ENCODE measurements at places on chromosomes 7 and 10.

DNA sequence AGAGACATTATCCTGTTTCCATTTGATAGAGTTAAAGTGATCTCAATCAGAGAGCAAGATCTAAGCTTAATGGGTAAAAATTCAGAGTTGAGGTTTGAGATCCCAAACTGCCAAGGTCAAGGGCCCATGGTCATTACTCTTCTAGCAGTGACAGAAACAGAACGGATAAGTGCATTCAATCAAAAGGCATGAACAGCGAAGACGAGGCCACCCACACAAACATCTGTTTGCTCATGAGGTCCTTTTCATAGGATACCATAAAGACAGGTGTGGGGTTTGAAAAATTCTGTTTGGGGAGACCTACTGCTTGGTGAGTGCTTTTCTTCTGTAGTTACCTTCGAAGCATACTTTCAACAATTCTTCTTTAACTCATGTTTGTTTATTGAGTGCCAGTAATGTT lies 58.3 kb downstream of the SEMA3C start:
- DNase-seq = no peak

DNA sequence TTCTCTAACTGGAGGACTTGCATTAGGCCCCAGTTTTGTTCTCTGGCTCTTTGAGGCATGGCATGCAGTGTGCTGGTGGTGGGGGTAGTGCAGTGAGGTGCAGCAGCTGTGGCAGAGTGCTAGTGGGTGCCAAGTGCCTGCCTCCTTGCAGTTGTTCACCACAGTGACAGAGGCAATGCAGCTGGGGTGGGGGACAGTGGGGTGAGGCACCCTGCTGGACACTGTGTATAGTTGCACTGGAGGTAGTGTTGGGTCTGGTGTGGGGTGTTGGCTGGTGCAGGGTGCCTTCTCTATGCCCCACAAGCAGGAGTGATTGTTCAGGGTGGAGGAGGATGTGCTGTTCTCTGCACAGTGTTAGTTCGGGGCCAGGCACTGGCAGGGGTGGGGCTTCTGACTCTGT lies 21.7 kb upstream of the KEL start:
- no peak for DNase-seq

- peak; percentile 37 for DNase-seq
Measured at GRCh38 chr7:21543528-21544302, 876 bp downstream of the DNAH11 start.

DNA sequence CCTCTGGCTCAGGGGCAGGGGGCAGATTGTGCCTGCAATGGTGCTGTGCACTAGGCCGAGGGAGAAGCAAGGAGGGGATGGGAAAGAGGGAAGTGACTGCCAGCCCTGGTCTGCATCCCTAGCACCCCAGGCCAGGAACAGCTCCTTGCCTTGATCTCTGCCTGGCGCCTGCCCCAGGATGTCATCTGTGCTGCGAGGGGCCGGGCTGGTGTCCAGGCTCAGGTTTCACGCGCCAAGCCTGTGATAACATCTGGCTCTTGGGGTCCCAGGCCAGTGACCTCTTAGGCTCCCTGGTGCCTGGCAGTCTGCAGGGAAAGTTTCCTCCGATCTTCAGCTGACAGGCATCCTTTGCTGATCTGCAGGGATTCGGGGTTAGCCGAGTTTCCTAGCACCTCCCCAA lies 193.5 kb upstream of the GPR26 start:
- no peak for DNase-seq

GRCh38 chr7:136062625-136063325 lies 85.6 kb upstream of the MTPN start:
- no peak for DNase-seq

DNA sequence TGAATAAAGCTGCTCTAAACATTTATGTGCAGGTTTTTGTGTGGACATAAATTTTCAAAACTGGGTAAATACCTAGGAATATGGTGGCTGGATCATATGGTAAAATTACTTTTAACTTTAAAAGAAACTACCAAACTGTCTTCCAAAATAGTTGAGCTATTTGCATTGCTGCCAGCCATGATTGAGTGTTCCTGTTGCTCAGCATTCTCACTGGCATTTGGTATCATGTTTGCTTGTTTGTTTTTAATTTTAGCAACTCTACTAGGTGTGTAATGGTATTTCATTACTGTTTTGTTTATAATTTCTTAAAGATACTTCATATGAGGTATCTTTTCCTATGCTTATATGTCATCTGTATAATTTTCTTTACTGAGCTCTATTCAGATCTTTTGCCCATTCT lies 143.2 kb downstream of the POLR1F start:
- no peak for DNase-seq

DNA sequence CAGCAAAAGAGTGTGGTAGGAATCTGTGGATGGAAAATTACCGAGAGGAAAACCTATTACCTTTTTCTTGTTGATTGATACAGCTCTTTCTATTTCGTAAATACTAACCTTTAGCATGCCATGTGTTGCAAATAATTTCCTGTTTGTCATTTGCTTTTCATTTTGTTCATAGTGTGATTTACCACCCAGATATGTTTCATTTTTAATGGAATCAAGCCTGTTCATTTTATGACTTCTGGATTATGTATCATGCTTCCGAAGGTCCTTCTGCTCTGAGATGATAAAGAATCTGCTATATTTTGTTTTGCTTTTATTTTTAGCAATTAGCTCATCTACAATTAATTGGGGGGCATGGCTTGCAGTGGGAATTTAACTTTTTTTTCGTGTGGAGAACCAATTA lies 46.5 kb downstream of the INPP5F start:
- DNase-seq = no peak

DNA sequence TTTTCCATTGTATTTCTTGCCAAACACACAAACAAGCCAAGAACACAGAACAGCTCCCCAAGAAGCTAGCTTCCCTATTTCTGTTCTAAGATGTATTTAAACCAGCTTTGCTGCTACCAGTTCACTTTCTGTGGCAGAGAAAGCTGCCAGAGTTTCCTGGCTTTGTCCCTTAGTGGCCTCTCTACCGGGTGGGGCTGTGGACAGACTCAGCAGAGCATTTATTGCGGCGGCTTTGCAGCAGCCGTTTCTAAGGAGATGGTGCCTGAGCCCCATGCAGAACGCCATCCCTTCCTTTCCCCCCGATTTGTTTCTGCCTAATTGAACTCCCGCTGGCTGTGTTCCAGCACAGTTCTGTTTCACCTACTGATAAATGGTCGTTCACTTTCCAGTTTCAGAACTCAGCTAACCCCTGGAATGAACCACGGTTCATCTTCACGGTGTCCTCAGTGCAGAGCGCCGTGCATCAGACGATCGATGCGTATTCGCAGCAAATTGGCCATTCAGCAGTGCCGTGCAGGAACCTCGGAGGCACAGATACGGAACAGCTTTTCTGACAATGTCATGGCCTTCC lies 33.8 kb upstream of the SFMBT2 start:
- DNase-seq = no peak

GRCh38 chr7:6430271-6430940 lies 17.3 kb downstream of the DAGLB start:
- DNase-seq = no peak

DNA sequence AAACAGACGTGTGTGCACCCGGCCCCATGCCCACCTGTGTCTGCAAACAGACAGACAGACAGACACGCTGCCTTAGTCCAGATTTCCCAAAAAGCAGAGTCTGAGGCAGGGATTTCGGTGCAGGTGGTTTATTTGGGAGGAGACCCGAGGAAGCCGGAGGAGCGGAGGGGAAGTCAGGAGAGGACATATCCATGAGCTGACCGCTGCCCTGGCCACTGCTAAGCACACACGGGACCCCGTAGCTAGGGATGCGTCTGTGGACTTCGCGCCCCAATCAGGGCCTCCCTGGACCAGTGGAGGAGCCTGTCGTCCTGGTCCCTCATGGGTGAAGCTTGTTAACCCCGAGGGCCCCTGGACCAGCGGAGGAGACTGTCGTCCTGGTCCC lies 47.6 kb downstream of the FOXL3 start:
- DNase-seq = no peak

DNA sequence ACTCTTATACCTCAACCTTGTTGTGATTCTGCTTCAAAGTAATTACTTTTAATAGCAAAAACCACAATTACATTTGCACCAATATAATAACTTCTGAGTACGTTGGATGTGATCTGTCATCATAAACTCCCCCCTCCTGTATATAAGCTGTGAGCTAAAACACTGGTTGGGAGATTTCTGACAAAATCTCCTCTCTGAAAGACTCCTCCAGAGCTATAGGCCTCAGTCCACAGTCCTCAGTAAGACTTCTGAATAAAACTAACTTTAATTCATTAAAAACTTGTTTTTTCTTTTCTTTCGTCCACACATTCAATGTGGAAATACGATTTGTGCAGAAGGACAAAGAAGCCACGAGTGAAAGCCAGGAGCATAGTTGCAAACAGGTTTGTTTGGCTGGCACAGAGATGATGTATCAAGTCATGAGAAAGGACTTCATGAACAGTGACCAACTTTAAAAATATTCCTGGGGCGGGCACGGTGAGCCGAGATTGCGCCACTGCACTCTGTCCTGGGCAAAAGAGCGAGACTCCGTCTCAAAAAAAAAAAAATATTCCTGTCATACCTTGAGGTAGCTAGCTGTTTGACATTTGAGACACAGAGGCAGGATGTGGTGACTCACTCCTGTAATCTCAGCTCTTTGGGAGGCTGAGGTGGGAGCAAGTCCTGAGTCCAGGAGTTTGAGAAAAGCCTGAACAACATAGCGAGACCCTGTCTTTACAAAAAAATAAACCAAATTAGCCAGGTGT lies 91.1 kb upstream of the ARHGAP21 start:
- DNase-seq = no peak

DNA sequence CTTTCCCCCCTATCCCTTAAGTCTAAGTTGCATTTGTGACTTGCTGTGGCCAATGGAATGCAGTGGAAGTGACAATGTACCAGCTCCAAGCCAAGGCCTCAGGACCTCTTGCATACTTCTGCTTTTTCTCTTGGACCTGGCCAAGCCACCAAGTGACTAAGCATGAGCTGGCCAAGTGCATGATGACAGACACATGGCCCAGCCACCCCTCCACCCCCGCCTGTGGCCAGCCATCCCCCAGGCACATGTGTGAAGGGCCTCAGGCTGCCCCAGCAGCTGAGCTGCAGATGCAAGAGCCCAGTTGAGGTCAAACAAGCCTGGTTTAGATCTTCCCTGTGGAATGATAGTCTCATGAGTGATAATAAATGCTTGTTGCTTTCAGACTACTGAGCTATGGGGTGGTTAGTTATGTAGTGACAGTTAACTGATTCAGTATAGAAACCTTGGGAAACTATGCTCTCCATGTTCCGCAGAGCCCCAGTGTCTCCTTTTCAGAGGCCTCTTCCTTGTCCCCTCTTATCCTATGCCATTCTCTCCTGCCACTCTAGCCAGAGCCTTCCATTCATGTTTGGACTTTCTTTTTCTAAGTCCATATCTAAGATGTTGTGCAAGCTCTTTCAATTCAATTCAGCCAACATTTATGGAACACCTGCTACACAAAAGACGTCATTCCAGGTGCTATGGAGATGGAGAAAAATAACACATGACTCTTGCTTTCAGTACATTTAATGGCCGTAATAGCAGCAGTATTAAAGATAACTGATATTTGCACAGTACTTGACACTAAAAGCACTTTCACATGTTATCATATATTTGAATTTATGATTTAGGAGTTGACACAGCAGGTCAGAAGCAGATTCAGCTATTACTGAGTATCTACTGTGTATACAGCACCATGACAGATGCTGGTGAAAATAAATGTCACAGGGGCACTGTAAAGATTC lies 55.5 kb upstream of the LOXL4 start:
- DNase-seq = no peak

- no peak for DNase-seq
Measured at GRCh38 chr10:129411772-129412171, 55.3 kb upstream of the MGMT start.

DNA sequence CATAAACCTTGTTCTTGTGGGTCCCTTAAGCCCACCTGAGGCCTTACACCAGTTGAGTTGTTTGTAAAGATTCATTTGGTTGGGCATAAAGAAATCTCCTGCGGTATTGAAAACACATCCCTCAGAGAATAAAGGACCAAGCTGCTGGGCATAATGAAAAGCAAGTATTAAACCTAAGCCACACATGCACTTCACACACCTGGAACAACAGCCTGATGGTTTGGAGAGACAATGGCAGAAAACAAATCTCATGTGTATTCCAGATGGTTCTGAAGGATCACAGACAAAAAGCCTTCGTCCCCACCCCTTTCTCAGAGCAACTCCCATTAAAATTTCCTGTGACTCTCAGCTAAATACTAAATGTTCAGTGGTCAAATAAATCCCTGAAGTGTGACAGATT lies 44.2 kb downstream of the FEZF1 start:
- DNase-seq = no peak

DNA sequence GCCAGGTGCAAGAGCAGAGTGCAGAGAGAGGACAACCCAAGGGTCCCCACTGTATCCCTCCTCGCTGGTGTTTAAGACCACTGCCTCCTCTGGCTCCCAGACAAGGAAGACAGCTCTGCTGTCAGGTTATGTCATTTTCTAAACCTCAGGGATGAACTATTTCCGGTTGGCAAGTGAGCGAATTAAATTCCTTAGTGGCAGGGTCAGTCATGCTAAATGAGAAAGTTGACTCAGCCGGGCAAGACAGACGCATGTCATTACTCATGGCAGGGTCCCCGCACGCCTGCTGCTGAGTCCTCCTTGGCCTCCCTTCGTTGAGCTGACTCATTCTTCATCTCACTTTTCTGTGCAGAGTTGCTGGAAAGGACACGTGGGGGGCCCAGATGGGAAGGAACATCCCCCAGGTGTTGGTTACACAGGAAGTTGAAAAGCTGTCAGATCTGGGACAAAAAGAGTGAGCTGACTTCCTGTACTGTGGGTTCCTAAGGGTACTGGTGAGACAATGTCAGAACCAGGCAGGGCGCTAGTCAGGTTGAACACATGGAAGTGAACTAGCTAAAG lies 47.1 kb upstream of the UCN3 start:
- DNase-seq = no peak

GRCh38 chr10:61841338-61841875 lies 60.1 kb upstream of the ARID5B start:
- DNase-seq = no peak

DNA sequence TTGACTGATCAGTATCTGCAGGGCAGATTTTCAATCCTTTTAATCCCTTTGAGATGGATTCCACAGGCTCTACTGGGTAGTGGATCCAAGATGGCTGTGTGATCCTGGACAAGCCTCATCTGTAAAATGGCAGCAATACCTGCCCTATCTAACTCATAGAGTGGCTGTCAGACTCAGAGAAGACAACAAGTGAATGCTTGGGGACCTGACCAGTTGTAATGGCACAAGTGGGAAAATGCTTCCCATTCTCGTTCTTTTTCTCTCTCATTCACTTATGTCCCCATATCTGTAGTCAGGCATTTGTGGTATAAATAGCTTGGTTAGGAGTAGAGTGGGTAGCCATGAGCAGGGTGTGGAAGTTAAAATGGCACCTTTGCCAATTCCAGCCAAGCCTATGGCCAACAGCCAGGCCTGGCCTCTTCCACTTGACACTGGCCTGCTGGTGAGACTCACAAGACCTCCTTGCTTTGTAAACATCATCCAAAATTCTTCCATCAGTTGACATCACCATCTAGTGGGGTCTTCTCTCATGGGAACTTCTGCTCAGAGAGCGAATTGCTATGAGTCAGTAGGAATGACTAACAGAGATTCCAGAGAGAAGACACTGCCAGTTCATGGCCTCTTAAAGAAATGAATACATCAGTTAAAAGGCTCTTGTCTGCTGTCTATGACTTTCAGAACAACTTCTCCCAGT lies 150.1 kb downstream of the PLPP4 start:
- DNase-seq = no peak

All from GM13976 (cell line).